ENCODE measurements at places on chromosomes 2 and 18.

GRCh38 chr2:45119038-45119437, 109.8 kb upstream of the SIX2 start:
- no peak for DNase-seq

DNA sequence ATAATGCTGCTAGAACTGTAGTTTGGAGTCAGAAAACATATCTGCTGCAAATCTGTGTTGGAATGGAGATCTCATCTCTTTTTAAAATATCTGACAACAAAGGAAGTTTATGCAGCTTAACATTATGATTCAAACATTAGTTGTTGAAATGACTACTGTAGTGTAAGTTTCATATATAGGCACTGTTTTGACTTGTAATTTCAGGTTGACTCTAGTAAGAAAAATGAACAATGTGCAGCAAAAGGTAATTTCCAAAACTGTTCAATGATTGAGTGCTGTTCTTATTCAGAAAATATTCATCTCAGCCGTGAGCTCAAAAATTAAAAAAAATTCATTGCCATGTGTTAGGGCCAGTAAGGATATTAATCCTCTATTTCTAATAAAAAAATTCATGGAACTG, 48.5 kb downstream of the CCDC138 start:
- DNase-seq = no peak

- DNase-seq = no peak
Measured at GRCh38 chr2:156411835-156412234, 24.3 kb upstream of the GPD2 start.

- no peak for DNase-seq
Measured at GRCh38 chr2:198042189-198042588, 237.8 kb downstream of the PLCL1 start.

DNA sequence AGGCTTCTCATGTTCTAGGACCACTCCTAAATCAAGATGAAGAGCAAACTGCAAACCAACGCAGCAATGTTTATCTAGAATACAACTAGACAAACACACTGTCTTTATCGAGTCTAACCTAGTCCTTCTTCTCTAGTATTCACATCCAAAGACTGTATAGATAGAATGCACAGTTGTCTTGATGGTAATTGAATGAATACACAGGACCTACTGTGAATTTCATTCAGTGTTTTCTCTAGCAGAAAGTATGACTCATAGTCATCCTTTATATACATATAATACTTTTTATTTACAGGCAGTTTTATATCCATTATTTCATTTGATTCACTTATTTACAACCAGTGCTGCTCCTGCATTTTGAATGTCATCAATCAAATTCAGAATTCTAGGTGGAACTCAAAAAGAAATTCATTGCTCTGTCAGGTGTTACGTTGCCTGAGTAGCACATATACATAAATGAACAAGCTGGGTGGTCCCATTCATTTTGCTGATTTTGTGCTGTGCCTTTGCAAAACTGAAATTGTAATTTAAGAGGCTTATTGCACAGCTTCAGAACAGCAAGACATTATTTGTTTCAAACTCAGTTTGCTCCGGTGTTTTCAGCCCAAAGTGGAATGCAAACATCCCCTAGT, 374.8 kb downstream of the EPHA4 start:
- no peak for DNase-seq

GRCh38 chr2:14743861-14744260, 111.3 kb downstream of the LRATD1 start:
- no peak for DNase-seq

DNA sequence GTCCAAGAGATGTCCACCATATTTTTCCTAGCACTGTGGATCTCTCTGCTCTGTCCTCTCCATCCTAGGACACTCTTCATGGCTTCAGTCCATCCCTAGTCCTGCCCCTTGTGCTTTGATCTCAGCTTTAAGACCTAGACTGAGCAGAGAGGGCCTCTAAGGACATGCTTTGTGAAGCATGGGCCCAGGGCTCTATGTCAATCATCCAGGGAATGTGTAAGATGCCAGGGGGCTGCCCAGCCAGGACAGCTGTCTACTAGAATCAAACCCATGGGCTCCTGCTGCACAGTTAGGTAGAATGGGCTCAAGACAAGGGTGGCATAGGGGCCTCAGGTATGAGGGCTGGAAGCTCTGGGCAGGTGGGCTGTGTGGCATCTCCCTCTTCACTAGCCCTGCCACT, 24.9 kb downstream of the TET3 start:
- no peak for DNase-seq

DNA sequence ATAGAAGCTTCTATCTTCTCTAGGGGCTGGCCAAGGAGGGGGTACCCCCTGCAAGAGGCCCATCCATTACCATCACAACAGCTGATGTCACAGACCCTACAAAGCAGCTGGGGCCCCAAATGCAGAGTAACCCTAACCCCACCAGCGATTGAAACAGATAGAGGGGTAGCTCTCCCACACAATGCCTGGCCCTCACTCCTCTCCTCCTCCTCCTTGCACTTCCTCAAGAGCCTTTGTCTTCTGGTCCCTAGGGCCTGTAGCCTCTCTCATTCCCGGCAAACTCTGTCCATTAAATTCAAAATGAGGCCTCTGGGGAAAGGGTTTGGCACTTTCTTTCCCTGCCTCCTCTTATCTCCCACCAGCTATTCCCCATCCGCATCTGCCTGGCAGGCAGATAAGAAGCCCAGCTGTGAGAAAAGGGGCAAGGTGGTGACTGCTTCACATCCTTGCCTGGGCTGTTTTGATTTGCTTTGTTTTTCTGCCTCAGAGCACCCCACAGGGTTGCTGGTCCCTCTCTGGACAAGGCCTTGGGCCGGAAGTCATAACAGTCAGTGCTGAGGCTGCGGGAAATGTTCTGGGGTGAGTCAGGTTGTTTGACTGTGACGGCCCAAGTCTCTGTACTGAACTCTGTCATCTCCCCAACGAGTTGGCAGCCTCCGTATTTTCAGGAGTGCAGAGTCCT, 26.1 kb upstream of the CYP26B1 start:
- no peak for DNase-seq

DNA sequence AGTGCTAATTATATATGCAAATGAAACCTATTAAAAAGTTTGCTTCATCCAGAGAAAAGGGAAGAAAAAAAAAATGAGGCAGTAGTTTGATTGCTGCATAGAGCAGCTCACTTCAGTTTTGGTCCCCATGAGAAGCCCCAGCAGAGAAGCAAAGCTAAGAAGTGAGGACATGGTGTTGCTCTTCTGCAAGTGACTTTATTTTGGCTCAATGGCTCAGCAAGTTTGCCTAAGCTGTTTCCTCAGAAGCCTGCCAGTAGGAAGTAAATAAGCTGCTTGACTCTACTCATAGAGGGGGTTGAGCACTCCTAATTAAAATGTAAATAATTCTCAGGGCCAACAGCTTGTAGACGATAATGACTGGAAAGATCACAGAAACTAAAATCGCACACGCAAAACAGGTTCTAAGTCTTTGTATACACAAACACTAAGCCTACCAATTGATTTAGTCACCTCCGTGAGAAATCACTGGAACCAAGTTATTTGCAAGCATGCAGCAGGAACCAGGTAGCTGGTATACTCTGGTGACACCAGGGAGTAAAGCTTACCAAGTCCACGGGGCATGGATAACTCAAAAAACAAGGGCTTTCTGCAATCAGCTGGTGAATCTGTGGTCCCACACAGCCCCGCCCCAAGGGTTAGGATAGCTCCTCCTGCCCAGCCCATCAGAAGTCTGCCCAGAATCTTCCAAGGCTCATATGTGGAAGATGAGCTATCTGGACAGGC, 39.7 kb upstream of the NABP1 start:
- DNase-seq = no peak

- no peak for DNase-seq
Measured at GRCh38 chr18:13394801-13395200, 176.2 kb downstream of the LDLRAD4 start.

DNA sequence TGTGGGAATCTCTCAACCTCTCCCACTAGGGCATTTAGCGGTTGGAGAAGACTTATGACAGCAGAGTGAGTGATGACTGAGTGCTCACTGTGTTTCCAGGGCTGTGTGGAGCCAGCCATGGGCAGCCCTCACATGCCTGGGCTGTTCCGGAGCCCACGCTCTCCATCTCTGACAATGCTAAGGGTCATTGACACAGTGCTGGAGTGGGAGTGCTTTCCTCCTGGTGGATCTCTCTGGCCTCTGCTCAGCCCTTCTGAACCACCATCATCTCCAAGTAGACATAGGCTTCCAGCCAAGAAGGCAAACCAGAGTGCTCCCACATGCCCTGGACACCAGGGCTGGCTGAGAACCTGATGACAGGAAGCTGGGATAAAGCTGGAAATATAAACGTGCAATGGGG, 33.1 kb upstream of the TWIST2 start:
- no peak for DNase-seq

DNA sequence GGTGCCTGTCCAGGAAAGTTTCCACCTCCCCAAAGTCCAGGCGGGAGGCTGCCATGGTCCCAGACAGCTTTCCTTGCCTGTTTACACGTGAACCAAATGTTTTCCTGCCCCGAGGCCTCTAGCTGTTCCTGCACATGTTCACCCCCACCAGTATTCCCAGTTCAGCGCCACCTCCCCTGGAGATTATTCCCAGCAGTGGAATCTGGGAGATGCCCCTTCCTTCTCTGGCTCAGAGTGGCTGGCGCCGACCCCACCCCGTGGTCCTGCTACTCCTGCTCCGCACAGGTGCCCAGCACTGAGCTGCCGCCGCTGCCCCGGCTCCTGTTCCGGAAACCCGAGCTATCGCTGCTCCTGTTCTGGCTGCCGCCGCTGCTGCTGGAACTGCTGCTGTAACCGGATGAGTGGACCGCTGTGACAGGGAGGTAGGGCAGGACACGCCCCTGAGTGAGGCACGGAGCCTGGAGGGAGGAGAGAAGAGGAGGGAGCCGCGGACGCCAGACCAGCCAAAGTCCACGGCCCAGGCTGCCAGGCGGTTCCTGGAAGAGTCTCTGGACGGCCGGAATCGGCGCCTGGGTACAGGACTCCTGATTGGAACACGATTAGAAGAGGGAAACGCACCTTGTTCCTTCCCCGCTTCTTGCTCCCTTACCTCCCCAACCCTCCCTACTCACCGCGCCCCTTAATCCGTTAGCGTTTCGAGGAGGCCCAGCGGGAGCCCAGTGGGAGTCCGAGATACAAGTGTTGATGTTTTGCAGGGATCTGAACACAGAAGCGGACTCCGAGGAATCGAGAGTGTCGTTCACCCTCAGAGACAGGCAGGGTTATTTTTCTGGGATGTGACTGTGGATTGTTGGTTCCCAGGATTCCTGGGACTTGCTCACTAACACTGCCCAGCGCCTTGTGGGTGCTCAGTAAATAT, at the start of gene PDE11A:
PDE11A (minus strand) TSS at position 395 of the 919 bp plus-strand sequence; CDS start at position 55, 340 bp downstream.
- peak; percentile 64 for DNase-seq

- DNase-seq = no peak
Measured at GRCh38 chr2:3622967-3623366, 28.1 kb downstream of the COLEC11 start.

- DNase-seq = no peak
Measured at GRCh38 chr2:26453421-26454329, 24.2 kb downstream of the OTOF start.

- DNase-seq = no peak
Measured at GRCh38 chr2:12005886-12006681, 259.7 kb downstream of the LPIN1 start.

DNA sequence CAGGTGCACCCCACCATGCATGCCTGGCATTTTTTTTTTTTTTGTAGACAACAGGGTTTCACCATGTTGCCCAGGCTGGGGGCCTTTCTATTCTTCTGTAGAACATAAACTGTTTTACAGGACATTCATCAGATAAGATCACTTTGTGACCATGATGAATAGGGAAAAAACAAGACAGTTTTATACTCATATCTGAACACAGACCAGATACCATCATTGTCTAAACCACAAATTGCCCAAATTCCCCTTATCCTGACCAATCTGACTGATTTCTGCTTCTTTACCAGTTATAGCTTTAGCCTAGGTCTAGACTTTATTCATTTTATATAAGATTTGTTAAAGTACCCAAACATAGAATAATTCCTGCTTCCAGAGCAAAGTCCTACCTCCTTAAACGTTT, 1699.3 kb upstream of the TMEFF2 start:
- no peak for DNase-seq

DNA sequence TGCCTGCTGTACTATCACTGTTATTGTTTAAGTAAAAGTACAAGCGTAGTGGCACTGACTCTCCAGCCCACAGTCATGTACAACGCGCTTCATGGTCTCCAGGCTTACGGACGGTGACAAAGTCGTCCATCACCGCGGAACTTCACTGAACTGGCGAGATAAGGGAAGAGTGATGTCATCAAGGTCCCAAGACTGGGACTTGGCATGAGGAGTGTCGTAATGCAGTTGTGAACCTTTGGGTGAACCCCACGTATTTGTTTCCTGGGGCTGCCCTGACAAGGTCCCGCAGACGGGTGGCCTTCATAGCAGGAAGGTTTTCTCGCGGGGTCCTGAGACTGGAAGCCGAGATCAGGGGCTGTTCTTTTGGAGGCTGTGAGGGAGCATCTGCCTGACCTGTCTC, 17.3 kb downstream of the NFATC1 start:
- no peak for DNase-seq

DNA sequence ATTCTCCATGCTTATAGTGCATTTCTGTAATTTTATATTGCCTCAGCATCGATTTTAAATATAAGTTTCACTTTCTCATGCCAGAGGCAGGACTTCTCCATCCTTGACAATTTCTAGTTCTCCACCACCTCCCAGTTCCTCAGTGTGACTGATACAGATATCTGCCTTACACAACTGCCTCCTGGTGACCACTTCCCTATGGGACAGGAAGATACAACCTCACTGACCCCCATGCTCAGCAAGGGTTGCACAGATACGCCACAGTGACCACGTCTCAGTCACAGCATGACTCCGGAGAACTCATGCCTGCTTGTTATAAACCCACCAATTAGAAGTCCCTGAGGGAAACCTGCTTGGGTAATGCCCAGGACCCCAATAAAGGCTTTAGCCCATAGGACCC, 284.0 kb upstream of the MC4R start:
- no peak for DNase-seq

DNA sequence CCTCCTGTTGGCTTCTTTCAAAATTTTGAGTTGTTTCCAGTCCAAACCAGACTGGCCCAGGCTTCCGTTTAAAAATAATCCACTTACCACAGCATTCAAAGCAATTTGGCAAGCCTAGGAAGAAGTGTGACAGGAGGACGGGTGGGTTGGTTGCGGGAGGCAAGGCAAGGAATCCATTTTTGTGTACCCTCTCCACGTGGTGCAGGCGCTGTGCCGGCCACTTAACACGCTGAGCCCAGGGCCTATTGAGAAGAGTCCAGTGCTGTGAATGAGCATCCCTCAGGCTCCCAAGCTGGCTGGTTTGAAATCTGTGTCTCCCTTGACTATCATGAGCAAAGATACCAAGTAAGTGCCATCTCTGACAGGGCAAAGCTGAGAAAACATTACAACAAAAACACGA, 160.9 kb downstream of the NCKAP5 start:
- DNase-seq = no peak

- DNase-seq = no peak
Measured at GRCh38 chr2:126534478-126534877, 121.5 kb upstream of the GYPC start.

- no peak for DNase-seq
Measured at GRCh38 chr2:221850076-221850475, 278.0 kb upstream of the EPHA4 start.

GRCh38 chr2:73110168-73111072, 2.3 kb downstream of the RAB11FIP5 start:
- no peak for DNase-seq

- no peak for DNase-seq
Measured at GRCh38 chr2:53432936-53433335, 334.7 kb upstream of the CHAC2 start.

Data from neural crest cell (in vitro differentiated cells).